ENCODE measurements at places on chromosomes 5 and 9.

GRCh38 chr5:65791712-65792673, 70.0 kb downstream of the NLN start:
- no peak for DNase-seq

GRCh38 chr5:139148986-139149385, 49.2 kb downstream of the SIL1 start:
- DNase-seq: no peak

- DNase-seq: no peak
Observed at GRCh38 chr9:133576031-133576874, 32.9 kb downstream of the FAM163B start.

- no peak for DNase-seq
Observed at GRCh38 chr5:132369474-132370180, at the start of gene SLC22A5. Gene SLC22A5 (plus strand): TSS chr5:132369710. CDS start chr5:132369973, 263 bp downstream.

GRCh38 chr9:16954040-16954439, 83.6 kb upstream of the BNC2 start:
- DNase-seq: no peak

GRCh38 chr5:170425731-170426130, 36.6 kb upstream of the KCNMB1 start:
- DNase-seq: no peak

- DNase-seq: no peak
Observed at GRCh38 chr9:110293248-110293647, 36.9 kb upstream of the TXN start.

GRCh38 chr5:78691084-78691960, 42.8 kb upstream of the LHFPL2 start:
- no peak for DNase-seq

DNA sequence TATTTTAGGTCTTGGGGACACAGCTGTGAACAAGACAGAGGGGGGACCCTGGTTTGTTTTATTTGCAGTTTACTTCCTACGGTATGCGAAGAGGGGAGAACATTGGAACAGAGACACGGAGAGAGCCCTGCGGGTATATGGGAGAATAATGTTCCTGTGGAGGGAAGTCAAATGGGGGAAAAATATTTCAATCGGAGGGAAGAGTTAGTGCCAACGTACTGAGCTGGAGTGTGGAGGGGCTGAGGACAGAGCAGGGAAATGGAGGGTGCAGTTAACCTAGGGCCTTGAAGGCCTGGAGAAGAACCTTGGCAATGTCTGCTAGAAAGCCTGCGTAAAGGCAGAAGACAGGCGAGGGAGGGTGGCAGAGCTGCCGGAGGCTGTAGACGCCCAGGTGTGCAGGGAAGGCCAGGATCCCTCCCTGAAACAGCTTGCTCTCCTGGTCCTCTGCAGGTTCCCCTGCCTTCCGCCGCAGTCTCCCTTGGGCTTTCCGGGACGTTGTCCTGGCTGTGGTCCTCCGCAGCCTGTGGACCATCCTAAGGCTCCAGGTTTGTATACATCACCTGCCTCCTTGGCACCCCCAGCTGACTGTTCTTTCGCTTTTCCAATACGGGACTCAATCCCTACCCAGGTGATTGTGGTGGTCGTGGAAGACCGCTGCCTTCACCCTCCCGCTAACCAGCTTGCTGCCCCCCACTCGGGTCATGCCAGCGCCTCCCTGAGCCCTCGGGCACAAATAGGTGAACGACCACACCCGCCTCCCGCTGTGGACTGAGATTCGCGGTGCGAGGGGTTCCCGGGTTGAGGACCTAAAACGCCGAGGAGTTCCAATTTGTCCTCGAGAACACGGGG, 1.9 kb upstream of the RACK1 start:
- no peak for DNase-seq

GRCh38 chr5:81230416-81230815, 2.7 kb upstream of the CKMT2 start:
- DNase-seq: no peak

DNA sequence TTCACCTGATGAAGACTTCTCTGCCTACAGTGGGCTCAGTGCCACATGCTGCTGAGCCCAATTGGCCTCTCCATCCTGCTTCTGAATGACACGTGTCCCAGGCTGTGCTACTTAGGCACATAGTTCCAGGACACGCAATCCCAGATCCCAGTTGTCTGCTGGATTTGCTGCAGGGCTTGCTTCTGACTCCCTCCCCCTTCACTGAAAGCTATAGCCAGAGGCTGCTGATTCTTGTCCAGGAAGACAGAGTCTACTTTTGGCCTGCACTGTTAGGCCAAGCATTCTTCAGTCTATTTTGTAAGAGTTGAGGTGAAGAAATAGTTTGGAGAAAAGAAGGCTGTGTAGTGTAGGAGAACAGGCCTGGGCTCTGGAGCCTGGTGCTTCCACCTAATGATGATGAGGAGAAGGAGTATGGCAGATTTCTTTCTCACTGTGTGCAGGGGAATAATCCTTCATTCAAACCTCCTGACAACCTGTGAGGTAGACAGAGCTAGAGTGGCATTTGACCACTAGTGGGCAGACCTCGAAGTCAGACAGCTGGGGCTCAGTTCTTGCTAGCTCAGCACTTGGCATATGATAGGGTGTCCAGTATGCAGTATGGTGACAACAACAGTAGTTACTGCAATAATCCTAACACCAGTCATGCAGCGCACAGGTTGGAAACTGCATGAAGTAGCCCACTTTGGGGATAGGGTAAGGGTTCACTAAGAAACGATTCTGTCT, 19.5 kb upstream of the ASPN start:
- DNase-seq: no peak

GRCh38 chr5:146025114-146025680, 80.2 kb downstream of the PLAC8L1 start:
- no peak for DNase-seq

GRCh38 chr5:136206361-136206760, 13.4 kb upstream of the SMIM32 start:
- no peak for DNase-seq

DNA sequence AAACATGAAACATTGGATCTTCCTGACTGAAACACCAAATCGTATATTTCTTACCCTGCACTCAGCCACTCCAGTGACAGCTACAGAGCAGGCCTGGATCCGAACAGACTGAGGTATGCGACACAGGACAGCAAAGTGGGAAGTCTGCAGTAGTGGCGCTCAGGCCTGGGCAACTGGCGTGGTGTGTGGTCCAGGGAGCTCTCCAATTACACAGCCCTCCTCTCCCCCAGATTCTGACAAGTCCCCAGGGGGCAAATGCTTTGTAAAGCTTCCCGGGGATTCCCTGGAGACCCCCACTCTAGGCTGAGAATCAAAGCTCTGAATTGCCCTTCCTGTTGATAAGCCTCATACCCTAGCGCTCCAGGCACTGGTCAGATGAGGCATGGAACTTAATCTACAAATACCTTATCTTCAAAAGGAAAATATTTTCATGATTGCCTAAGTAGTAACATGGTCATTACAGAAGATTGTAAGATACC, 104.8 kb upstream of the ERCC6L2 start:
- DNase-seq: no peak

- DNase-seq: no peak
Observed at GRCh38 chr5:101045689-101046088, 142.6 kb upstream of the ST8SIA4 start.

- DNase-seq: no peak
Observed at GRCh38 chr5:168031614-168032013, 259.8 kb upstream of the WWC1 start.

GRCh38 chr5:856531-857425, 6.0 kb upstream of the ZDHHC11 start:
- DNase-seq: no peak

GRCh38 chr9:36023260-36024048, 13.3 kb upstream of the RECK start:
- no peak for DNase-seq

- DNase-seq: no peak
Observed at GRCh38 chr9:89408628-89409101, 89.2 kb downstream of the SEMA4D start.

- DNase-seq: no peak
Observed at GRCh38 chr5:142170254-142170953, 61.8 kb downstream of the NDFIP1 start.

- DNase-seq: no peak
Observed at GRCh38 chr5:156522651-156523529, 195.9 kb downstream of the SGCD start.

DNA sequence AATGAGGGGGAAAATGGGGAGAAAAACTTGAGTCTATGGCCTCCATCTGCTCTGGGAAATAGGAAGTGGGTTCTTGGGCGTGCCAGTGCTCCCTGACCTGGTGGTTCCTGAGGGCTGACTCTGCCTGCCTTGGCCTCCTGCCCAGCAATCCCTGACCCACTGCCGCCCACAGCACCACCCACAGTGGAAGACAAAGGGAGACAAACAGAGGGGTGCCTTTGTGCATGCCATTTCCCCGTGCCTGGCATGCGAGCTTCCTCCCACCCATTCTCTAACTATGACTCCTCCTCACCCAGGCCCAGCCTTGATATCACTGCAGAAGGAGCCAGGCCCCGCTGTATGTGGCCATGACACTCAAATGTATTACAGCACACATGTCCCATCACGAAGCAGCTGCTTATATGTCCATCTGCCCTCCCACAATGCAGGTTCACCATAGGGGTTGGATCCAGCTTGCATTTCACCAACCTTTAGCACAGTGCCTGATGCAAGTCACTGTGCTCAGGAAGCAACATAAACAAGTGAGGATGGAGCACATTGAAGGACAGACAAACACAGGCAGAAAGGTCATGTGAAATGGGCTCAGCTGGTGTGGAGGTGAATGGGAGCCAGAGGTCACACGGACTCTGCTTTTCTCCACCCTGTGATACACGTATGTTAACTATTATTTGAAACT, 84.4 kb downstream of the ADRB2 start:
- DNase-seq: no peak

- DNase-seq: no peak
Observed at GRCh38 chr5:177066224-177066623, 20.5 kb upstream of the FGFR4 start.

DNA sequence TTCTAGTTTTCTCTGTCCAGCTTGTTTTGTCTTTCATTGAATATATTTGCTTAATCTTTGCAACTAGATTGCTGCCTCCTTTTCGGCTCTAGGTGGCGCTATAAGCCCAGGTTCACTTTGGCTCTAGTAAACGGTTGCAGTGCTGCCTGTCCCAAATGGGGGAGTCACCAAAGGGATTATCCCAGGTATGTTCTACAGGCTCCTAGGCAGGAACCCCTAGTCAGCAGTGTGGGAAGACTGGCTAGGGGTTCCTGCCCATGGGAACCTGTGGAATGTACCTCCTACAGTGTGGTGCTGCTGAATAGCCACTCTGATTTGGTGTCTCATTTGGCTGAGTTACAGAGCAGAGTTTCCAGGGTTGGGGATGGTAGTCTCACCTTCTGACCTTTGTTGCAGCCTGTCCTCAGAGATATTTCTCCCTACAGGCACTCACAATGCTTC, 85.2 kb downstream of the ARSB start:
- no peak for DNase-seq

- DNase-seq: no peak
Observed at GRCh38 chr9:96085491-96086143, 210.1 kb downstream of the ERCC6L2 start.

DNA sequence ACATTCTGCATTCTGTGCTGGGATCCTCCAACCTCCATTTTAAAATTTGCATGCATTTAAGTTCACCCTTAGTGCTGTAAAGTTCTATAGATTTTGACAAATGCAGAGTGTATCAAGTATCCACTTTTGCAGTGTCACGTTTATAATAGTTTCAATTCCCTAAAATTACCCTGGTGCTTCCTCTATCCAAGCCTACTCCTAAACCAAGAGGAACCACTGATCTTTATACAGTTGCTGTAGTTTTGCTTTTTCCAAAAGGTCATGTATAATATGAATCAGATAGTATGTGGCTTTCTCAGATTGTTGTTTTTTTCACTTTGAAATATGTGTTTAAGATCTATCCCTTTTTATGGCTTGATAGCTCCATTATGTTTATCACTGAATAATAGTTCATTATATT, 468.4 kb upstream of the CDH6 start:
- DNase-seq: no peak

- no peak for DNase-seq
Observed at GRCh38 chr5:141483902-141484301, 928 bp upstream of the PCDHGC4 start.

GRCh38 chr5:123753937-123754891, 242.2 kb downstream of the CSNK1G3 start:
- DNase-seq: no peak

GRCh38 chr9:129886226-129887174, 51.2 kb downstream of the USP20 start:
- no peak for DNase-seq

DNA sequence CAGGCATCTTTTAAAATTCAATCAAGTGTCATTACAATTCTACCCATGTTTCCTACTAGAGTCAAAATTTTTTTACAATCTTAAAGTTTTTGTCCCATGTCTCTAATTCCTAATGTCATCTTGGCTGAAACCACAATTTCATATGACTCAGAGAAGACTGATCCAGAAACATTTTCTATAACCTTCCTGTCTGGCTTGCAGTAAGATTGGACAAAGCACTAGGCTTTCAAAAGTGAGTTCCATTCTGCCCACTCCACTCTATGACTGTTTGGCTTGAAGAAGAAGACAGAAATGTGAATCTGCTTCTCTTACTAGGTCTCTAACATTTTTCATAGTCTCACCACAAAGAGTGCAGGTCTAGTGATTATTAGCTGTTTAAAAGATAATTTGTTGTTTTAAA, 88.8 kb downstream of the NR3C1 start:
- DNase-seq: no peak

DNA sequence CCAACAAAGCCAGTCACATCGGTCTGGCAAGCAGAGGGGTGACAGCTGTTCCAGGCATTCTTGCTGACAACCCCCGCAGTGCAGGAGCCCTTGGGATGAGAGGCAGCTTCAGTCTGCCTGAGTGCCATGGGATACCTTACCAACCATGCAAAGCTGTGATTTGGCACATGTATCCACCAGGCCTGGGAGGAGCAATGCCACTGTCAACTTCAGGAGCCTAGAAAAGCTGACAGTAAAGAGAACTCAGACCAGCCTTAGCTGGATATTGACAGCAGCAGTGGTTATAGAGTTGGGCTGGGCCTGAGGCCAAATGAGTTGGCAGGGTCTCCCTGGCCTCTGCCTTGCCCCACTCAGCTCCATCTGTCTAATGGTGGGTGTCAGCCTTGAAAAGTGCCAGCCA, 10.1 kb upstream of the PLPPR1 start:
- DNase-seq: no peak

- no peak for DNase-seq
Observed at GRCh38 chr5:112006721-112007120, 249.7 kb upstream of the NREP start.

DNA sequence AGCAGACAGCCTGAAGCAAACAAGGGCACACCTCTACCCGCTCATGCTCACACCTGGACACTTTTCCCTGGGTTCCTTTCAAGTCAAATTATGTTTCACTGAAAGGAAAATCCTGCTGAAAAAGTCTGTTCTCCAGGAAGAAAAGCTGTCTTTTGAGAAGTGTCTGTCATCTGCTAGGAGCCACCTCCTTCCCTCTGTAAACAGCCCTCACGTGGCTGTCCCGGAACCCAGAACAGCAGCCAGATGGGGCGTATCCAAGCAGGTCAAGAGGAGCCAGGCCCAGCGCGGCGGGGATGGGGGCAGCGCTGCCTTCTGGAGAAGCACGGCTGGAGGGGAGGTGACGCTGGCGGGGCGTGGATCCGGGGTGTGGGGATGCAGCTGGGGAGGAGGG, at the start of gene PNPLA7:
Gene PNPLA7 (minus strand): TSS at position 172 of the 391 bp plus-strand sequence. CDS start 205 bp downstream, outside the sequence.
- DNase-seq: no peak

GRCh38 chr5:66981266-66982055, 215.1 kb downstream of the CD180 start:
- DNase-seq: no peak

- DNase-seq: no peak
Observed at GRCh38 chr5:120765189-120765588, 301.1 kb downstream of the PRR16 start.

- no peak for DNase-seq
Observed at GRCh38 chr5:145689235-145689634, 145.9 kb downstream of the PRELID2 start.

- no peak for DNase-seq
Observed at GRCh38 chr5:171762903-171763302, 22.7 kb upstream of the SMIM23 start.

Measured in epithelial cell of proximal tubule (primary cell).